ENCODE measurements at places on chromosomes 13 and 19.

DNA sequence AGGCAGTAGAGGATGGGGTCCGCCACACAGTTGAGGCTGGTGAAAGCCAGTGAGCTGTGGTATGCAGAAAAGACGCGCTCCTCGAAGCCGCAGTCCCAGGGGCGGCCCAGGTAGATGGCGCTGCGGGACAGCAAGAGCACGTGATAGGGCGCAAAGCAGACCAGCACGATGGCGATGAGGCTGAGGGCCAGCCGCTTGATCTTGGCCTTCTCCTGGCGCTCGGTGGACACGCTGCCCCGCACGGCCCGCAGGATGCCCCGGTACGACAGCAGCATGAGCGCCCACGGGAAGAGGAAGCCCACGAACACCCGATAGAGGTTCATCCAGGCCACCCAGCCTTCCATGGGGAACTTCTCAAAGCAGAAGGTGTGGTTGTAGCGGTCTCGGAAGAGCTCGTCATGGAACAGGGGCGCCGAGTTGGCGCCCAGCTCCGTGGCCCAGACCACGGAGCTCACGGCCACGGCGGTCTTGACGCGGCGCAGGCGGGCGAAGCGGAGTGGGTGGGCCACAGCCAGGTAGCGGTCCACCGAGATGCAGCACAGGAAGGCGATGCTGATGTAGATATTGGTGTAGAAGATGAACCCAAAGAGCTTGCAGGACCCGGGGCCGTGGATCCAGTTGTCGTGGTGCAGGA lies 6.5 kb upstream of the OPA3 start:
- peak; percentile 86 for DNase-seq

DNA sequence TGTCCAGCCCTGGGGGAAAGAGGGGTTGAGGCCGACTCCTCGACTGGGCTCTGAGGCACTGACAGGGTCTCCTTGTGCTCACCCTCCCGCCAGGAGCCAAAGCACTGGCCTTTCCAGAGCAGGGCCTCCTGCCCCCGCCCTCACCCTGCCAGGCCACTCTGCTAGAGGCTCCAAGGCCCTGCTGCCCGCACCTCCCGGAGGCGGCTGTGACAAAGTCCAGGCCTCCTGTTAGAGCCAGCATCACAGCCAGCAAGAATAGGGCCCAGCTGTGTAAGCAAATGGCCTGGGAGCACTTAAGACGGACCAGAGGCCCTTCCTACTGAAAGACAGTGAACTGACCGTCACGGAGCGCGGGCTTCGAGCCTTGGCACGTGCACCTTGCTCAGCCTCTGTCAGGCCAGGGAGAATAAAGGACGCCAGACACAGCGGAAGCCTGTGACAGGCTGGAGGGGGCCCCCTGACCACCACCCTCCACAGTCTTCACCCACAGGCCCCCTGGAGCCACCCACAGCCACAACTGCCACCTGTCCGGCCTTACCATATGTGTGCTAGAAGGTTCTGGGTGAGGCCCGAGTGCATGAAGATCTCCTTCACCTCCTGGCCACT lies 50.9 kb downstream of the EPS15L1 start:
- peak; percentile 95 for DNase-seq

DNA sequence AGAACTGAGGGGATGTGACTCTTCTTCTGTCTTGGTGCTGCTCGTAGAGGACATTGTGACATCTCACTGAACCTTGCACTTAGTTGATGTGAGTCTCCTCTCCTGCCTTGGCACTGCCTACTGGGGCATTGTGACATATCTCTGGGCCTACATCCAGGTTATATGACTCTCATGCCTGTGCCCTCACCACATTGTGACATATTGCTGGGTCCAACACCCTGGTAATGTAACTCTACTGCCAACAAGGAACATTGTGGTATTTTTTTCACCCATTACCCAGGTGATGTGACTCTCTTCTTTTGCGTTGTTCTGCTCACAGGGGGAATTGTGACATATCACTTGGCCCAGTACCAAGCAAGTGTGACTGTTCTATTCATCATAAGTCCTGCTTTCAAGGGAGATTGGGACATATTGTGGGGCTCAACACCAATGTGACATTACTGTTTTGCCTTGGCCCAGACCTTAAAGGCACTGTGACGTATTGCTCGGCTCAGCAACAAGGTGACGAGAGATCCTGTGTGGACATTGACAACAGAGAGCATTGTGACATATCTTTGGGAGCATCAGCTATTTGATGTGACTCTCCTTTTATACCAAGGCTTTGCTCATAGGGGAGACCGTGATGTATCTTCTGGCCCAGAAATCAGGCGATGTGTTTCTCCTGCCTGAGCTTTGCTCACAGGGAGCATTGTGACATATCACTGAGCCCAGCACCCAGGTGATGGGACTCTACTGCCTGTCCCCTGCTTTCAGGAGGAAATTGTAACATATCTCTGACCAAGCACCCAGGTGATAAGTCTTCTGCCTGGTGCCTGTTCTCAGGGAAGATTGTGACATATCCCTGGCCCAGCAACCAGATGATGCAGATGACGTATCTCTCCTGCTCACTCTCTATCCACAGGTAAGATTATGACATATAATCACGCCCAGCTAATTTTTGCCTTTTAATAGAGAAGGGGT lies 12.2 kb upstream of the ZNF429 start:
- no peak for DNase-seq

DNA sequence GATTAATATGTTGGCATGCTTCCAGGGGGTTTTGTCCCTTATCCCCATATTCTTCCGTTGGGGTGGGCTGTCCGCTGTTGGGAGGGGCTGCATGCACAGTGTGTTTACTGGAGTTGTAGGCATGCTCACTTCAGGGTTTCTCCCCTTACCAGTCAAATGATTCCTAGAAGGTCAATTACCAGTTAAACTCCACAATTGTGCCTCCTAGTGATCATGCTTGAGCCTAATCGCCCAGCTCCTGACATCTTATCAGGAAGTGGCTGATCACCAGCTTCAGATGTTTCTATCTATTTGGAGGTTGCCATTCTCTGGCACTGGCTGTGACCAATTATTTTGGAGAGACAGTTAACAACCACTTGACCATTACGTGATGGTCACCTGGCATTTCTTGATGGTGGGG lies 1090.0 kb downstream of the SLITRK5 start:
- no peak for DNase-seq

GRCh38 chr13:104831831-104832230 lies 1703.6 kb downstream of the EFNB2 start:
- DNase-seq: no peak

DNA sequence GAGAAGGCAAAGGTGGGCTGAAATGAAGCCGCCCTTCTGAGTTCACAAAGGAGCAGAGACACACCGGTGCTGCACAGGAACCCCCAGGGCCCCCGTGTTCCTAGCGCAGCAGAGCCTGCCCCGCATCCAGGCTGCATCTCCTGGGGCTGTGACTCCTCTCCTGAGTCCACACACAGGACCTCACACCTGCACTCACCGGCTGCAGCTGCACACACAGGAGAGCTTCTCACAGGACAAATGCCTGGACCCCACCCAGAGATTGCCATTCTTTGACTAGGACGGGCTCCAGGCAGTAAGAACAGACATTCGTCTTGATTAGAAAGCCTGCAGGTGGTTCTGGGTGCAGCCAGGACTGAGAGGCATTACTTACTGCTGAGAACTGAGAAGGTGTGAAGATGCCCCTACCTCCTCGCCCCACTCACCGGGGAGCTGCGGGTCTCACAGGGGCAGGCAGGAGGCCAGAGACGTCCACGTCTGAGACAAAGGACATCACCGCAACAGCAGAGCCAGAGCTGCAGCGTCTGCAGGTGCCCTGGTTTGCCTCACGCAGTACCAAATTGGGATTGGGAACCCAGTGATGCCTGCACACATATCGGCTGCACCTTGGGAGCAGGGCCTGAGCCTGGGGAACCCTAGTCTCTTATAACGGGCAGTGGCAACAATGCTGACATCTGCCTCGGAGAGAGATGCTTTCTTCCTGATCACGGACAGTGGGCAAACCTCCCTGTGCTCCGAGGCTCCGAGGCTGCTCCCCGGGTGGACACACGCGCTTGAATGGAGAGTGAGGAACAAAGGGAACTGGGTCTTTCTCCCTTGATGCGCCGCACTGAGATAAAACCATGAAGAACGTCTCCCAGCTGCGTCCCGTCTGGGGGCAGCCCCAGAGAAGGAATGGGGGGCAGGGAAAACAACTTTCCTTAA lies 50.4 kb downstream of the RASA3 start:
- no peak for DNase-seq
